H9 (cell line): ENCODE measurements at places on chromosomes 12 and 14.
A peak's percentile ranks its signal among the peaks of the same experiment; 100 is the strongest.

GRCh38 chr12:96862326-96862725, 44.7 kb upstream of the NEDD1 start:
- H3K27ac ChIP-seq: no peak overlapping the region
- H3K4me1 ChIP-seq: no peaks in the 10 kb centered on the region
- peaks cover 5% of the 10 kb centered on the region for H3K36me3 ChIP-seq
- H3K4me3 ChIP-seq: no peak overlapping the region
- DNase-seq: no peak

DNA sequence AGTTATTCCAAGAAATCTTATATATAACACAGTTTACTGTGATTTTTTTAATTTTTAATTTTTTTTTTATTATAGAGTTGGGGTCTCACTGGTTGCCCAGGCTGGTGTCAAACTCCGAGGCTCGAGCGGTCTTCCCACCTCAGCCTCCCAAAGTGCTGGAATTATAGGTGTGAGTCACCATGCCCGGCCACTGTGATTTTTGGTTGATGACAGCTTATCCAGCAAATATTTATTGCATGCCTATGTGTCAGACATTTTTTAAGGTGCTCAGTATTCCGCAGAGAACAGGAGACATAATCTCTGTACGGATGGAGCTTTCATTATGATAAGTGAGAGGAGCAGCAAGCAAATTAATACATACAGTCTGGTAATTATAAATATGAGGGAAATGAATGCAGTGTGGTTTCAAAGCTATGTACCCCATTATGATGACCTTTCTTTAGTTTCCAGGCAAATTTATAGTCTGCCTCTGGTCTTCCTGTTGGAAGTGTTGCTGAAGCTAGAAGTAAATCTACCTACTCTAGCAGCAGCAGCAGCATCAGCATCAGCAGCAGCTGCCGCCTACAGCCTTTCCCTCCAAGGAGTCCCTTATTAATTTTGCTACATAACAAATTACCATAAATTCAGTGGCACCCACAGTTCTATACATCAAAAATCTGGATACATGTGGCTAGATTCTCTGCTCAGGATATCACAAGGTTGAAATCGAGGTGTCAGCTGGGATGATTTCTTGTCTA, 32.3 kb downstream of the FRS2 start:
- no peaks in the 10 kb centered on the region for H3K27me3 ChIP-seq
- H3K27ac ChIP-seq: no peak overlapping the region
- no peak for DNase-seq
- no peaks in the 10 kb centered on the region for H3K36me3 ChIP-seq
- no peak overlapping the region for H3K4me3 ChIP-seq

GRCh38 chr14:37851054-37851453, 255.6 kb downstream of the TTC6 start:
- DNase-seq: no peak
- H3K36me3 ChIP-seq: no peaks in the 10 kb centered on the region
- H3K4me3 ChIP-seq: no peak overlapping the region
- no peaks in the 10 kb centered on the region for H3K27me3 ChIP-seq
- H3K27ac ChIP-seq: no peak overlapping the region

- no peak overlapping the region for H3K27ac ChIP-seq
- no peak overlapping the region for H3K4me3 ChIP-seq
- no peaks in the 10 kb centered on the region for H3K4me1 ChIP-seq
- H3K27me3 ChIP-seq: no peaks in the 10 kb centered on the region
- peaks cover 6% of the 10 kb centered on the region; the same call in 1 of the 3 replicates for H3K36me3 ChIP-seq
These were observed 1030.4 kb downstream of the TMEM121 start for GRCh38 chr14:106556665-106557289.

DNA sequence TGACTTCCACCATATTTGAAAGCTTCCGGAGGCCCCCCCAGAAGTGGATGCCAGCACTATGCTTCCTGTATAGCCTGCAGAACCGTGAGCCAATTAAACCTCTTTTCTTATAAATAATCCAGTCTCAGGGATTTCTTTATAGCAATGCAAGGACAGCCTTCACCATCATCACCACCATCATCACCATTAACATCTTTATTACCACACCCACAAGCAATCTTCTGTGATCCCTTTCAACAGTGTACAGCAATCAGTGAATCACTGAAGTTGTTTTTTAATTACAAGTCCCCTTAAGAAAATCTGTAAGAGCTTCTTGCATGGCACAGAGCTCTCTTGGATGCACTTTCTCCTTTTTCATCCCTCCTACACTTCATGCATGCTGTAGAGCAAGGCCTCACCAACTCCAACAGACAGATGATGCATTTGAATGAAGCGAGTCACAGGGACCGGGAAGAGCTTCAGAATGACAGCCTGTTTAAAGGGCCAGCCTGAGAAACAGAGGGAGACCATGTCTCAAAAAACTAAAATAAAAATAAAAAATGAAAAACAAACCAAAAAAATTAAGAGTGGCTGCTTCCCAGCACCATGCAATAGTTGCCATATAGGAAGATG, 83.6 kb upstream of the VASH1 start:
- H3K4me1 ChIP-seq: no peaks in the 10 kb centered on the region
- DNase-seq: no peak
- peaks cover 6% of the 10 kb centered on the region; the same call in 1 of the 3 replicates for H3K36me3 ChIP-seq
- H3K4me3 ChIP-seq: no peak overlapping the region
- no peak overlapping the region for H3K27ac ChIP-seq

GRCh38 chr12:97164936-97165335, 257.9 kb downstream of the NEDD1 start:
- H3K4me1 ChIP-seq: no peaks in the 10 kb centered on the region
- no peak overlapping the region for H3K27ac ChIP-seq
- H3K4me3 ChIP-seq: no peak overlapping the region
- no peaks in the 10 kb centered on the region for H3K27me3 ChIP-seq
- no peak for DNase-seq

DNA sequence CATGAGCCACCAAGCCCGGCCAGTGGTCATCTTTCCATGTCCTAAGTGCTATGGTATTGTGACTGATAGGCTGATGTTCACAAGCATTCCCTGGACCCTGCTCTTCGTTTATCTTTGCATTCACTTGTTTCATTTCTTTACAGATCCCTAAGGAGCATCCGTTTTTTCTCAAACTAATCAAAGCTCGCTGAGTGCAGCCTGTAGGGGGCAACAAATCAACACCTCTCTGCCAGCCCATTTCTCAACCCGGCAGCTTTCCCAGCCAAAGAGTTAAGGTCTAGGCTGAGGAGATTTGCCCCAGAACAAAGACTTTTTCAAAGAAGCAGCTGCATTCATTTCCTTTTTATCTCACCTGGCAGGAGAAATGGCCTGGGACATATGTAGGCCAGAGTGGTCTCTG, 12.1 kb downstream of the SIRT4 start:
- peak; percentile 80 for DNase-seq
- H3K4me1 ChIP-seq: no peaks in the 10 kb centered on the region
- no peaks in the 10 kb centered on the region for H3K36me3 ChIP-seq
- no peaks in the 10 kb centered on the region for H3K27me3 ChIP-seq
- no peak overlapping the region for H3K4me3 ChIP-seq
- no peak overlapping the region for H3K27ac ChIP-seq

DNA sequence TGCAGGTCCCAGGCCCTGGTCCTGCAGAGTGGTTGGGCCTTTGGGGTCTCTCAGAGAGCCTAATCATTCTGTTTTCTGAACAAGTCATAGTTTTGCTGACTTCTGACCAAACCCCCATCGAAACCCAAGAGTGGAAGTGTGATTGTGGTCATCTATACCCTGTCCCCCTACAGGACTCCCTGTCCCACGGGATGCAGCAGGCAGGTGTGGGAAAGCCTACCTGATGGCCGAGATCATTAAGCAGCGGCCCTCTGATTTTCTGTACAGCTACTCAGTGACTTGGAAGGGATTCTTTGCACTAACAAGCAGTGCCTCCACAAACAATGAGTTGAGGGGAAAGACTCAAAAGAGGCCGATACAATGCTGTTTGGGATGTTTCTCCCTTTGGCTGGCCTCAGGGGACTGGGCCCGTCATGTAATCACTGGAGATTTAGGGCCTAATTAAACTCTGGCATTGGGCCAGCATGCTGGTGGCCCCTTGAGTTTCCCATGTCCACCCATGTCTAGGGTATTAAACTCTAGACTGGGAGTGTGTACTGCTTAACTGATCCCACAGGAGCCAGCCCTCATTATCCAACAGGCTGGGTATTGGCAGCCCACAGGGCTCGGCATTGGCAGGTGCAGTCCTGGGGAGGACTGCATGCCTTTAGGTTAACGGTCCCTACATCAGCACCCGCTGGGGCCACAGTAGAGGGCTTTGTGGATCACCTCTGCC, 192.8 kb downstream of the ZFP36L1 start:
- H3K36me3 ChIP-seq: no peaks in the 10 kb centered on the region
- H3K4me1 ChIP-seq: peaks cover under 1% of the 10 kb centered on the region; the same call in 1 of the 2 replicates
- H3K27me3 ChIP-seq: no peaks in the 10 kb centered on the region
- DNase-seq: no peak
- H3K27ac ChIP-seq: no peak overlapping the region

DNA sequence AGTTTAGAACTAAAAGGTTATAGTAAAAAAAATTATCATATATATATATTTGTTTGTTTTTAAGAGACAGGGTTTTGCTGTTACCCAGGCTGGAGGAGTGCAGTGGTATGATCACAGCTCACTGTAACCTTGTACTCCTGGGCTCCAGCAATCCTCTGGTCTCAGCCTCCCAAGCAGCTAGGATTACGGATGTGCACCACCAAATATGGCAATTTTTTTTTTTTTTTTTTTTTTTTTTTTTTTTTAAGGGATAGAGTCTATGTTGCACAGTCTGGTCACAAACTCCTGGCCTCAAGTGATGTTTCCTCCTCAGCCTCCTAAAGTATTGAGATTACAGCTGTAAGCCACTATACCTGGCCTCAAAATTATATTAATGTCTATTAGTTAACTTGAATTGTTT, 48.7 kb downstream of the PAPLN start:
- no peak for DNase-seq
- H3K27ac ChIP-seq: no peak overlapping the region
- no peaks in the 10 kb centered on the region for H3K27me3 ChIP-seq
- H3K4me3 ChIP-seq: peak overlapping the region; percentile 56; the same call in 1 of the 3 replicates
- H3K36me3 ChIP-seq: peaks cover 3% of the 10 kb centered on the region; the same call in 1 of the 3 replicates

GRCh38 chr14:97413022-97413539, 615.9 kb downstream of the VRK1 start:
- no peaks in the 10 kb centered on the region; the same call in 1 of the 2 replicates for H3K27me3 ChIP-seq
- H3K36me3 ChIP-seq: no peaks in the 10 kb centered on the region
- H3K4me3 ChIP-seq: no peak overlapping the region

DNA sequence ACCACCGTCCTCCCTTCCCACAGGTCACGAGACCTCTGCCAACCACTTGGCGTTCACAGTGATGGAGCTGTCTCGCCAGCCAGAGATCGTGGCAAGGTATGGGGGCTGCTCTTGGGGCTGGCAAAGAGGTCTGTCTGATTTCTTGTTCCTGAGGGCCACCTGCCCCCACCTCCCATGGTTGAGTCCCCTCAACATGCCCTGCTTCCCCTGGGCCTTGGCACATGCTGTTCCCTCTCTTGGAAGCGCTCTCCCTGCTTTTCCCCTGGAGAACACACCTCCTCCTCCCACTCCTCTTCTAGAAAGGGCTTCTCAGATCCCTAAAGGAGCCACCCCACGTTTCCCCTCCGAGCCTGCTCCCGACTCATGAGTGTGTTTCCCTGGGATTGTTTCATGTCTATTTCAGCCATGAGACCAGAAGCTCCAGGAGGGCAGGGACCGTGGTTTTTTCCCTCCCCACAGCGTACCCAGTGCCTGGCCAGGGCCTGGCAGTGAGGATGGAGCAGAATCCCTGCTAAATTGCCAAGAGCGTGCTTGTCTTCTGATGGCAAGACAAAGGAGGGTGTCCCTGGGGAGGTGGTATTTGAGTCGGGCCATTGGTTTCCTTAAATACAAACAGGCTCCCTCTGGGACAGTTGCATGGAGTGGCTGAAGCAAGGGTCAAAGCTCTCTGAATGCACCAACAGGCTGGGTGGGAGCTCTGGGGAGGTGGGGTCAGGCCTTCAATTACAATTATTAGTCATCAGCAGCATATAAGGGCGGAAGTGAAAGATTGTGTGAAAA, 34.1 kb downstream of the CYP46A1 start:
- peak; percentile 25 for DNase-seq
- H3K4me3 ChIP-seq: no peak overlapping the region
- no peaks in the 10 kb centered on the region for H3K36me3 ChIP-seq
- no peaks in the 10 kb centered on the region for H3K4me1 ChIP-seq
- no peak overlapping the region for H3K27ac ChIP-seq

DNA sequence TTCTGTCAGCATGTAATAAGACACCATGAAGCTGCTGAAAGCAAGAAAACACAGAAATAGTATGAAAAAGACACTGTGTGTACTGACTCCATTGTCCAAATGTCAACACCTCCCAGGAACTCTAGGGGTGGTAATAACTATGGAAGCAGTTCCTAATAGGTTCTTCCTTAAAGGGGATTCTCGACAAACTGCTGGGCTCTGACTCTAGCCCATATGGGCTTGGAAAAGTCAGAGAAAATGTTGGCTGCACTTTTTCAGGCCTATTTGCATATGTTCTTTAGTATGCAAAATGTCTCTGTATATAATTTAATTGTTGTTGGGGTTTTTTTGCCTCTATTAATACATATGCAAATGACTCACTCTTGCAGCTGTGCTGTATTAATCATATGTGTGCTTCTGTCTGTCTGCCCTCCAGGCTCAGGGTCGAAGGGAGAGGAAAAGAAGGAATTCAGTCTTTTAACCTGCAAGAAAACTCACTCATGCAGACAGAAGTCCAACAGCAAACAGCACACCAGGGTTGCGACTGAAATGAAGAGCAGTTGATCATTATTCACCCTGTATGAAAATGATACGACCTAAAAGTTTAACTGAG, 317.6 kb downstream of the SOX5 start:
- H3K27me3 ChIP-seq: no peaks in the 10 kb centered on the region
- H3K36me3 ChIP-seq: no peaks in the 10 kb centered on the region; the same call in 2 of the 3 replicates
- no peak overlapping the region for H3K4me3 ChIP-seq
- no peak overlapping the region for H3K27ac ChIP-seq
- peaks cover 3% of the 10 kb centered on the region; the same call in 1 of the 2 replicates for H3K4me1 ChIP-seq

DNA sequence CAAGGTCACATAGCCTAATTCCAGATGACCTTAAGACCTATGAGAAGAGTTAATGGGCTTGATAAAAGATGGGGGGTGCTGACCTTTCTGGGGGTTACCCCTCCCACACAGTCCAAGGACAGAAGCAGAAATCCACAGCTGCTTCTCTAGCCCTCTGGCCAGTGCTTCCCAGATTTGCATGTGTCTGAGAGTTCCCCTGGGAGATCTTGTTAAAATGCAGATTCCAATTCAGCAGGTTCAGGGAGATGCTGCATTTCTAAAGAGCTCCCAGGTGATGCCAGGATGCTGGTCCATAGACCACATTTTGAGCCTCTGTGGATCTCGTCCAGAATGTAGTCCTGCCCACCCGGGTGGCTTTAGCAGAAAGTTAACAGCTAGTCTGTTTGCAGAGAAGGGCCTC, 82.1 kb downstream of the WSCD2 start:
- H3K4me1 ChIP-seq: peaks cover 2% of the 10 kb centered on the region; the same call in 1 of the 2 replicates
- no peak overlapping the region for H3K27ac ChIP-seq
- H3K36me3 ChIP-seq: no peaks in the 10 kb centered on the region
- no peaks in the 10 kb centered on the region for H3K27me3 ChIP-seq

DNA sequence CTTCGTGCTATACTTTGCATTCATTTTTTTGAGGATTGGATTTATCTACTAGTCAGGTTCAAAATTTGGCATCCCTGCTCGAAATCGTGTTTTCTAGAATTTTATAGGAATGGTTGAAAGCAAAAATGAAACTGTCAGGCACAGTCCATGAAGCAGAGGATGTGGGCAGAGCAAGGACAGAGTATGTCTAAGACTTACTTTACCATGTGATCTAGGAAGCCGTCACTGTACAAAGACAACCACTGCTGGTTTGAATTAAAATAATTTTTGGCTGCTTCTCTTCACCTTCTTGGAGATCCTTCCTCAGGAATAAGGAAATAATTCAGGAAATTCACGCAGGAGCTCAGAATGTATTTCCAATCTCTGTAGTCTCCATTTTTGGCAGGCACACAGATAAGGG, 31.6 kb upstream of the SGPP1 start:
- no peak overlapping the region for H3K27ac ChIP-seq
- no peaks in the 10 kb centered on the region for H3K36me3 ChIP-seq
- DNase-seq: no peak
- H3K4me1 ChIP-seq: no peaks in the 10 kb centered on the region
